Activated CD8-positive, alpha-beta memory T cell treated with anti-CD3 and anti-CD28 coated beads for 1 hour (primary cell): ENCODE measurements at places on chromosomes 2 and 18.

DNA sequence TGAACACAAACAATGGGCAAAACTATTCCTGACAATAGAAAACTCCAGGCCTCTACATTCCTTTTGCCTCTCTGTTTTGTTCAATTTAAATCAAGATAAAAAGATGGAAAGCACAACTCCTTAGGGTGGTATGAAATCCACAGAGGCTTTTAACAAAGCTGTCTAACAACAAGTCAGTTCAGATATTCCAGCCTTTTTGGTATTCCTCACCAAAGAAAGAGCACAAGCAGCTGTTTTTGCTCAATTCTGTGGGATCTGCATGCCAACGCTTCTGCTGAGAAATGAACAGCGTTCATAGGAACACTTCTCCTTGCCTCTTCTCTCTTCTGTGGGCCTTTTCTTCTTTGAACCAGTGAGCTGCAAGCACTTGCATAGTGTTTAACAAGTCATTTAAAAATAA, 411.6 kb upstream of the TCF4 start:
- DNase-seq, result no peak

DNA sequence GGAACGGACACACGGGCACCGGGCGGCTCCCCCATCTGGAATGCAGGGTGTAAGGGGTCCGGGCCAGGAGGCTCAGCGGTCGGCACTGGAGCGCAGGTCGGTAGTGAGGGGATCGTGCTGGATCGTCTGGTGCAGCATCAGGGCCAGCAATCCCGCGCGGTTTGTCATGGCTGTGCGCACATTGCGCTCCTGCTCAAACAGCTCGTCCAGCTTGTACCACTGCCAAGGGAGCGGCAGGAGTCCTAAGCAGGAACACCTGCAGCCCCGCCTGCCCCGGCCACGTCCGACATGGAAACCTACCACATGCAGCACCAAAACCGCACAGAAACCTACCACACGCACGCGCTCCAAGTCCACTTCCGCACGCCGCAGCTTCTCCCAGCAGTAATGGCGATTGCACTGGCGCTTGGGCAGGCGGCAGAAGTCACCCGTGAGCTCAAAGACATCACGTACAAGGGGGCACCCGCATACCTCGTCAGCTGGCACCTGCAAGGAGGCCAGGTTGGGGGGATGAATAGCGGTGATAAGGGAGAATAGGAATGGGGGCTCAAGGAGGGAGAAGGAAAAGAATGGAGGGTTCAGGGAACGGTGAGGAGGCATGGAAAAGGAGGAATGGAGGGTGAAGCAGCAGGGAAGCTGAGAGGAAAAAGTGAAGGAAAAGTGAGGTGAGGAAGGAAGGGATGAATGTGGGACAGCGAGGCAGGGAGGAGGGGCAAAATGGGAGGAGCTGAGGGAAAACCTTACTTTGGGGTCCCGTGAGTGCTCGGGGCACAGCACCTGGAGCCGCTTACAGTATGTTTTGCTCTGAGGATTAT, 1.4 kb upstream of the MBD1 start:
- no peak for DNase-seq

GRCh38 chr18:45068400-45069094, 387.9 kb downstream of the SETBP1 start:
- no peak for DNase-seq

DNA sequence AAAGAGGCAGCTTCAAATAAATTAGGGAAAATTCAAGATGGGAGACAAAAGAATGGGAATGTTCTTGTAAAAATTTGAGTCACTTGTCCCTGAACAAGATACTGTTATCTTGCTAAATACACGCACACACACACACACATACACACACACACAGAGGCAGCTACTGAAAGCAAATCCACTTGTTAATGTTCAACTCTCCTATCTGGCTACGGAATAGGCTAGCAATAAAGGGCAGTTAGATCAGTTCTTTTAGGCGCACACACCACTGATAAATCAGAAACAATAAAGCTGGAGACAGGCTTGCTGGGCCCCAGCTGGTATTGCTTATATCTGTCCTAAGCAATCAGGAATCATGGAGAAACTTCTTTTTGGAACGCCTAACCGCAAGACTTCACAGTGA, 461.6 kb downstream of the BCL11A start:
- no peak for DNase-seq

DNA sequence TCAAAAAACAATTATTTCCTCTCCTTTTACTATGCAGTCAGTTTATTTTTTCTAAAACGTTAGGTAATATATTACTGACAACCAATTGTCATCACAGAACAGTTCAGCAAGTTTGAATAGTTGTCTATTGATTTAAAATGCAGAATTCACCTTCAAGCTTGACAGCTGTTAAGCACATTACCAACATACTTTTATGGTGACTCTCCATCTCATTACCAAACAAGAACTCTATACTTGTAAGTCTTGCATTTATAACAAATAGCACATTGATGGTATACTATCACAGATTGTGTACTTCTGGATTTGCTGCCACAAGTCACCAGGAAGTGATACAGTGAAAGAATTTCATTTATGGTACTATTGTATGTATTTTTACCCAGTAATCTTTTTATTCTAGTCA, 99.4 kb upstream of the PPP1CB start:
- DNase-seq, result no peak

DNA sequence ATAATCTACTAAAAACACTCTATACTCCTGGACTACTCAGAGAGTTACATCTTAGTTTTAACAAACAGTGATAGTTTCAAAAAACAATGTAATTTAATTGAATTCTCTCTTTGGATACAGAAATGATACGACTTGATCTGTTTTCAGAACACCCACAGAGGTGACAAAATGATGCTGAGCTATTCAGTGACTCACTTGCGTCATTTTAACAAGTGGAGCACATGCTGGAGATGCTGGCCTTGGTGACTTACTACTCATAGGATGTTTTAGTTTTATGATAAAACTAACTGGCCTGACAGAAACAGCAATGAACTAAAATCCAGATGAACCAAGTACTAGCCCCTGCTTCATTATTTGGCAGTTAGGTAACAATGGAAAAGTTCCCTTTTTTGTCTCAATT, 101.3 kb upstream of the ITGB6 start:
- DNase-seq, result no peak

DNA sequence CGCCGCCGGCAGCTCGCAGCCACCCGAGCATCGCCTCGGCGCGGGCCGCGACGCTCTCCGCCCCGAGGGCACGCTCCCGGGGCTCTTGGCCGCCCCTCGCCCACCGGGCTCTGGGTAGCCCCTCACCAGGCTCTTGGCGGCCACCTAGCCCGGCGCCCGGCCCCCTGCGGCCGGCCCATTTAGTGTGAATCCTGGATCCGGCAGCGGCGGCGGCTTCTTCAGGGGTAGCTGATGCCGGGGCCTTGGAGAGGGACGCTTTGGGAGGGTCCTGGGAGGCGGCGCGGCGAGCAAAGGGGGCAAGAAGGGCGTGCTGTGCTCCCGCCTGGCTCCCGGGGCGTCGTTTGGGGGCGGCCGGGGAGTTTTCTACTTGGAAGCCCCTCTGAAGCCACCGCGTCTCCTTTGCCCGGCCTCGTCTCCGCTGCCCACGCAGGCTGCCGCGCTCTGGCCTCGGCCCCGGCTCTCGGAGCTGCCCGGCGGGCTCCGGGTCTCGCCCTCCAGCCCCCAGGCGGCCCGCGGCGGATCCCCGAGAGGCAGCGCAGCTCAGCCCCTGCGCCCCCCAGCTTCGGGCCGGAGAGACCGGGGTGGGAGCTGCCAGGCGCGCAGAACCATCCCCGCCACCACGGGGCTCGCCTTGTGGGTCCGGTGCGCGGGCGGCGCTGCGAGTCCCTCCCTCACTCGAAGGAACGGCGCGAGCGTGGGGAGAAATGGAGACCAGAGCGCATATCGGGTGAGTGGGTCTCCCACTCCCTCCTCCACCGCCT, 509 bp downstream of the PIEZO2 start:
- DNase-seq, result no peak

GRCh38 chr2:20494241-20494640, 47.4 kb downstream of the RHOB start:
- DNase-seq, result no peak

DNA sequence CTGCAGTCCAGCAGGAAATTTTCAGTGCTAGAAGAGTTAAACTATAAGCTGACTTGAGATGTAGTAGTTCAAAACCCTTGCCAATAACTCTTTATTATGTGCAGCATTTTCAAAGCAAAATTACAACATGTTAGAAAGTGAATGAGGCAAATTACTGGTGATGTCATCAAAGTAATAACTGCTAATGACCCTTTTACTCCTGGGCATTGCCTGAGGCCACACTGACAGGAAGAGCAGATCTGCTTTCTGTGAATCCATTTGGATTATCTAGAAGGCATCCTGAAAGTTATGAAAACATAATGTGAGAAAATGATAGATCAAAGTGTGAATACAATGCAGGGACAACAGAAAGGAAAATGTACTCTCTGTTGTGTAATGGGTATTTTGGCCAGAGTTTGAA, 139.6 kb upstream of the TRIB2 start:
- no peak for DNase-seq

DNA sequence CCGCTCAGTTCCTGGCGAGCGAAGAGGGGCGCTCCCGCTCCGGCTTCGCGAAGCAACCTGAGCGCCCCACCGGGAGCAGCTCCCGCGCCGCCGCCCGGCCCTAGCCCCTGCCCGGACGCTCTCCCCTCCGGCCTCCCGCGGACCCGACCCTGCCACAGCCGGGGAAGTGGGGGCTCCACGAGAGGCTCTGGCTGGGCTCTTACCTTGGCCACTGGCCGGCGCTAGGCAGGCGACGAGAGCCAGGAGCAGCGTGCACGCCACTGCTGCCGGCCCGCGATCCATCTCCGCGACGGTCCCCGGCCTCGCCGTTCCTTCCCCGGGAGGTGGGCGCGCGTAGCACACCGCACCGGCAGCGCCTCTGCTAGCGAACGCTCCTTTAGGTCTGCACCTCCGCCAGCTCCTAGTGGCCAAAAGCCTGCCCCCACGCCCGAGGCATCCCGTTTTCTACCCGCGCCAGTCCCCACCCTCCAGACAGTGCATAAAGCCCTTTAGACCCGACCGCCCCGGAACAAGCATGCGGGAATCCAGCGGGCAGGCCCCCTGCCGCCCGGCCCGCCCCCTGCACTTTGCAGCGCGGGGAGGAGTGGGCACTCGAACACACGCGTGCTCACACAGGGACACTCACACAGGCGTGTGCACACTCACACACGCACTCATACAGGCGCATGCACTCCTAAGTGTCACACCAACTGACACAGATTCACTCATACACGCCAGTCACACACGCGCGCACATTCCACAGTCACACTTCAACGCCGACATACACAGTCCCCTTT, at the start of gene LRP2:
LRP2 (minus strand) TSS at position 417 of the 776 bp plus-strand sequence; CDS start at position 282, 135 bp downstream.
- no peak for DNase-seq

DNA sequence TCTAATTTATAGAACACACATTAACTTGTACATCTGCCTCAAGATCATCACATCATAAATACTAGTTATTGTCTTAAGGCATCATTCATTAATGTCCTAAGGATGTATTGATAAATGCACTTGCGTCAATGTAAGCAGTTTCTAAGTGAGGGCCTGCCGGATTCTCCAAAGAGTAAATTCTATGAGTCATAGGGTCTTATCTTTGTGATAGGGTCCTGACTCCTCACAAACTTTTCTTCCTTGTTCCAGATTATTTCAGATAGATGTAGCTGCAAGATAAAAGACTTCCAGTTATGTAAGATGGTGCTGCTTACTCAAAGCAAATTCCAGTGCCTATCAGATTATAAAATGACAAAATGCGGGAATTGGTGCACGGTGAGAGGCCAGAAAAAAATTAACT, 315.0 kb upstream of the SLC39A10 start:
- DNase-seq, result no peak

DNA sequence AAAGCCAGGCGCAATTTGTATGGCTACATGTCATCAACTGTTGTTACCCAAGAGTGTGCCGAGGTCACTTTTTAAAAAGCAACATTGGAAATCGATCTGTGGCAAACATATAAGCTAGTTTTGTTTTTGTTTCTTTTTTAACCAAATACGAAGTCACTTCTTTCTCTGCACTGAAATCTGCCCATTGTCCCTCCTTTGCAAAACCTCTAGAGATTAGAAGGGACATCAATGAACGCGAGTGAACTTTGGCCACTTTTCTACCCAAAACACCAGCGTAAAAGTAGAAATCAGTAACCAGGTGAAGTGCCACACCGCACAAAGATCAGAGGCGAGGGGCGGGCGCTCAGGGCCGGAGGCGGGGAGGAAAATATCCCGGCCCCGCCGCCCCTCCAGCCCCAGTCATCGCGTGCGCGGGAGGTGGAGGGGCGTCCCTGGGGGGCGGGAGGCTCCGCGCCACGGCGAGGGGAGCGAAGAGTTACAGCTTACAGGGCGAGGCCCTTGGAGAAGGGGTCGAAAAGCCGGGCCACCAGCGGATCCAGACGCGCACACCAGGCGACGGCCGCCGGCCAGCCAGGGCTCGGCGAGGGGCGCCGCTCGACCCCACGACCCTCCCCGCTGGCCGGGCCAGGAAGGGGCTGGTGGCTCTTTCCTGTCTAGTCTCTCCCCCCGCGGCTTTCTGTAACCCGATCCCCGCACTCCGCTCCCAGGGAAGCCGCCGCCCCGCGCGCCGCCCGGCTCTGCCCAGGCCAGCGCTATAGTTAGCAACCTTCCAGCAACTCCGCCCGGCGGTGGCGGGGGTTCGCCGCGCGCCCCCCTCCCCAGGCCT, 993 bp downstream of the RBMS1 start:
- DNase-seq, result peak; percentile 43

- DNase-seq, result no peak
Measured at GRCh38 chr2:187689372-187689771, 135.1 kb upstream of the TFPI start.

- no peak for DNase-seq
Measured at GRCh38 chr2:218368621-218369153, 12.0 kb downstream of the CATIP start.

DNA sequence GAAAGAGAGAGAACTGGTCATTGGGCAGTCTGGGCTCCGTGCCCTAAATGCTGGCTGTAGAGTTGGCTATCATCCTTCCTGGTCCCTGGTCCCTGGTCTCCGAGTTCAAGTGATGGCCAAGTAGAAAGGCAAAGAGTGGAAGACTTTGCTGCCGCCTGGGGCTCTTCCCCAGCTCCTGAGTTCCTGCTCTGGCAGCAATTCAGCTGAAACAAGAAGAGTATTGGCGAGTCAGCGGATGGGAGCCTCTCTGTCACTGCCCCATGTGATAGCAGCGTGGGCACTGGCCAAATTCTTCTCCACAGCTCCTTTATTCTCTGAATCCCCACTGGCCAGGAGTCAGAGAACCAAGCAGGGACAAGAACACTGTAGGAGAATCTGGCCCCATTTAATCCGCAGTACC, 351.0 kb upstream of the POU3F3 start:
- no peak for DNase-seq

- no peak for DNase-seq
Measured at GRCh38 chr2:85850451-85850850, 38.3 kb downstream of the ST3GAL5 start.

- no peak for DNase-seq
Measured at GRCh38 chr2:134623796-134624195, 95.0 kb downstream of the TMEM163 start.

DNA sequence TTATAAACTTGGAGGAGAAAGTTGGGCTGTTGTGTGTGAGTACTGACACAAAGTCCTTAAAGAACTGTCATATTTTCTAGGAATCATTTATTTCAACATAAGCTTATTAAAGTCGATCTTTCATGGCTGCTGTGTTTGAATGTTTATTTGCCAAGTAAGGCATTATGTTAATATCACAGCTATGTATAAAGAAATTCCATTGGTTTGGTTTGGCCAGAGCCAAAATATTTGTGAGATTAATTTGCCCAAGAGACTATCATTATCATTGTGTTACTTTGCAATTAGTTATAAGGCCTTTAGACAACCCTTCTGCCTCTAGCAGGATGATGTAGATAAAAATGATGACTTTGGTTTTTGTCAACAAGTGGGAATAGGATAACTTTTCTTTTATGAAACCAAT, 240.6 kb upstream of the NT5C1B start:
- no peak for DNase-seq
